H1 (cell line): ENCODE measurements at places on chromosomes 6 and 20. TPM values are rescaled to one million over a fixed set of nuclear protein-coding genes. Genes with fewer than 3 reads are reported as not detected.

- DNase-seq, result no peak
Measured at GRCh38 chr20:47524015-47524784, 22.5 kb downstream of the NCOA3 start.

GRCh38 chr6:13038741-13039190 is 289.6 kb downstream of the TBC1D7 start:
- DNase-seq, result no peak

DNA sequence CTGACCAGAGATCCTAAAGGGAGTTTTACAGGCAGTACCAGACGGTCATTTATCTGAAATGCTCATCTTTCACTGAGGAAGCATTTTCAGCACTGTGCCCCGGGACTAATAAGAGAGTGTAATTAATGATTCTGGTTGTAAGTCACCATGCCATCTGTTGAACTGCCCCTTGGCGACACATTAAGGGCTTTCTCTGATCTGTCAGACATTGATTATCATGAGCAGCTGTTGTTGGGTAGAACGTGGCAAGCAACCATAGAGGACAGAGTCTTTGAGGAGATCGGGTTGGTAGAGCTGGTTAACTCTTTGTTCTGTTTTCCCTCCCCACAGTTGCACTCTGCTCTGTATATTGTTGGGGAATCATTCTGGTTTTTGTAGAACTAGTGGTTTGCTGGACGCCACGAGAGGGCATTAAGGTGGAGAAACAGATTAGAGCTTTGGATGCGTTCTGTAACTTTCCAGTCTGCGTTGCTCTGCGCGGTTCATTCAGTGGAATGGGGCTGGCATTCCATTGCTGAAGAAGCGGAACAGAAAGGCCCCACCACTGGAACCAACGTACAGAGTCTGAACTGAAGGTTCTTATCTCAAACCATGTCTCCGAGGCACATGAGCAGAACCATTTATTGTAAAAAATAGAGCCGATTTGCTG is 34.3 kb downstream of the RPRD1B start:
- DNase-seq, result no peak

DNA sequence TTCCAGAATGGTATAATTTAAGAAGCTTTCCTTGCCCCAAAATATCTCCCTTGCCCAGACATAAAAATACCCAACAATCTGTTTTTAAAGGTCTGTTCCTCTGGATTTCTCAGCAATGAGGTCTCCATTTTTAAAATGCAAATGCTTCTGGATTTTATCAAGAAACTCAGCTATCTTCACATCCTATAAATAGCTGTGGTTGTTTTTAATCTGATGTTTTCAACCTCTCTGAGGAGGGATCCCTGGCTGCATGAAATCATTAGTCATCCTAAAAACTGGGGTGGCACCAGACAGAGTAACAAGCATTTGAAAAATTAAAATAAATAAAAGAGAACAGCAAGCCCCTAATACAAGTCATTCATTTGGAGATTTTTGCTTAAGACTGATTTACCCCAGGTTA is 168.5 kb upstream of the ID4 start:
- DNase-seq, result no peak

DNA sequence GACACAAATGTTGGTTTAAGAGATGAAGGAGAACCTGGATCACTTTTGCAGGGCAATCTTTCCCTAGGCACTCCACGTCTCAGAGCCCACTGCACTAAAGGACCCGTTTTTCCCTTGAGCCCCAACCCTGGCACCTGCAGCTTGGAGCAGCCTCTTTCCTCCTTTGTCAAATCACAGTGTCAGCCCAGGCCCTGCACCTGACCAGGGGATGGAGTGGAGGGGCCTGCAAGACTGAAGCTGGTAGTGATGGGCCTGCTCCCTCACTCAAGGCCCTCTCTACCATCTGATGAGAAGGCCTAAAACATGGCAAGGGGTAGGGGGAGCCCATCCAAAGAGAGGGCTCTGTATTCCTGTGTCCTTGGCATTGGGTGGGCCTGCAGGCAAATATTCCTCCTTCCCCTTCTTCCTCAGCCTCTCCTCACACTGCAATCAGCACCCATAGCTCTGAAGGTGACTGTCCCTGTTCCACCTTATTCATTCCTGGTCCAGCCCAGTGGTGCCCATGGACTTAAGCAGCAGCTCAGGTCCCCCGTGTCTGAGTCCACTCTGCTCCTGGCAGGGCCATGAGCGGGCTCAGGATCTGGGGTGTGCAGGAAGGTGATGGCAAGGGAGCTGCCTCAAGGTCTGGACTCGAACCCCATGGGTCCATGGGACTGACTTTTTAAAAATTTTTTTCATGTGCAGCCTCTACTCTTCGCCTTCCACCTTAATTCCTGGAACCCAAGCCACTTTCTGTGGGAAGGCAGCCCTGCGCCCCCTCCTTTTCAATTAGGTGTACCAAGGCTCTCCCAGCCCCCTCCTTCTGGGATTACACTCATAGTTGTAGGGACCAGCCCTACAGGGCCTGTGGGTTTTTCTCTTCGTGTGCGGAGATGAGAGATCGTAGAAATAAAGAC is 6.7 kb downstream of the RAET1G start:
- DNase-seq, result no peak

DNA sequence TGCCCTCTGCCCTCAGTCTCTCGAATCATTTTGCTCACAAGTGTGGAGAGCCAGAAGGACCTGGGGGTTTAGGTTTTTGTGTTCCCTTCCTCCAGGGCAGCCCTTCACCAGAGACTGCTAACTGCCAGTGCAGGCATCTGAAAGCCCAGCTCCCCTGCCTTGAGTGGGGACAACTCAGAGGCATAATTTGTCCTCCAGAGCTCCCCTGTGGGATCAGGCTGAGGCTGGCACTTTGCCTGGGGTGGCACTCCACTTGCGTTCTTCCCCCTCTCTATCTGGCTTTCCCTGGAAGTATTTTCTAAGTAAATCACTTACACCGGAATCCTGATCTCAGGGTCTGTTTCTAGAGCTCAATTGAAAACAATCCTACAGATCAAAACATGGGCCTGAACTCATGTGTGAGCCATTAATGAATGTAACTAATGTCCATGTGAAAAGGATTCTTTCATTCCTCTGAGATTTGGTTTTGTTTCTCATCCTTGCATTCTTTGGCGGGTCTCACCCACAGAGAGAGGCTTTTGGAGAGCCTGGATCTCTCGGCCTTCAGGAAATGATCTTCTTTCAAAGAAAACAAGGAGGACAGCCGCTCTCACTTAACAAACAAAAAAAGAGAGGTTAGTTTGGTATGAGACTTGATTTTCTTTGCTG is 125.7 kb upstream of the RIPOR2 start:
- DNase-seq, result no peak

DNA sequence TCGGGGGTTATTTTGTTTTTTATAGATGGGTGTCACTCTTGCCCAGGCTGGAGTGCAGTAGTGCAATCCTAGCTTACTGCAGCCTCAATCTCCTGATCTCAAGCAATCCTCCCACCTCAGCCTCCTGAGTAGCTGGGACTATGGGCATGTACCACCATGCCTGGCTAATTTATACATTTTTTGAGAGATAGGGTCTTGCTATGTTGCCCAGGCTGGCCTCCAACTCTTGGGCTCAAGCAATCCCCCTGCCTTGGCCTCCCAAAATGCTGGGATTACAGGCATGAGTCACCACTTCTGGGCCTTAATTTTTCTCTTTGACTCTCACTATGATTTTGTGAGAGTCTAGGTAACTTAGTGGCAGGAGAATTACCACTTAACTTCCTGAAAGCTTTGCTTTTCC is 23.3 kb downstream of the AKAP12 start:
- DNase-seq, result no peak

DNA sequence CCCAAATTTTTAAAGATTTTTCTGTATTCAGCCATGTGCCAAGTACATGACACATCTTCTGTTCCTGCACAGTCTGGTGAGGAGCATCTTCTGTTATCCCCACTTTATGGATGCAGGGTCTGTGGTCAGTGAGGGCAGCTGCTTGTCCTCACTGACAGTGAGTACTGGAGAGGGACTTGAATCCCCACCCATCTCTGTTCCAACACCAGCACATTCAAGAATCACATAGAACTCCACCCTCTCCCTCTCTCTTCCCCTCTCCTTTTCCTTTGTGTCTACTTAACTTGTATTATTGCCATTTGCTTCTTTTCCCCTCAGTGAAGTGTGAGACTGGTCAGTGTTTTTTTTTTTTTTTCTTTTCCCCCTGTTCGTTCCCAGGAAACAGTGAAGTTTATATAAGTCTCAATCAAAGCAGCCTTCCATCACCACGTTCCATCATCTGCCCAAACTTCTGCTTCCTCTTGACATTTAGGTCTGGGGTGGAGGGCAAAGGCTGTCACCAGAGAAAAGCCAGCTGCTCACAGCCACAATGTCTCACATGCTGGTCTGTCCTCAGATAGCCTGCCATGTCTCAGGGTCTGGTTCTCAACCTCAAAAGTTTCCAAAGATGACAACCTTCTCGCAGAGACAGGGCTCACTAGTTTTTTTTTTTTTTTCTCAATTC is 110.0 kb upstream of the SSTR4 start:
- no peak for DNase-seq

The NEURL2 gene
- total RNA-seq, result 5.2 and 6.9 TPM in 2 replicates

The OPRM1 gene
- not detected in 2 replicates for total RNA-seq

The GPSM3 gene
- total RNA-seq, result 6.0 and 6.6 TPM in 2 replicates

The PCMTD2 gene
- 55.1 and 57.8 TPM in 2 replicates for total RNA-seq

The CYP21A2 gene
- total RNA-seq, result 0.22 and 0.40 TPM in 2 replicates
